CD4-positive, alpha-beta T cell treated with Interleukin-2 at 100 ng/mL for 4 hours (primary cell): ENCODE measurements at places on chromosomes 3 and 15.

DNA sequence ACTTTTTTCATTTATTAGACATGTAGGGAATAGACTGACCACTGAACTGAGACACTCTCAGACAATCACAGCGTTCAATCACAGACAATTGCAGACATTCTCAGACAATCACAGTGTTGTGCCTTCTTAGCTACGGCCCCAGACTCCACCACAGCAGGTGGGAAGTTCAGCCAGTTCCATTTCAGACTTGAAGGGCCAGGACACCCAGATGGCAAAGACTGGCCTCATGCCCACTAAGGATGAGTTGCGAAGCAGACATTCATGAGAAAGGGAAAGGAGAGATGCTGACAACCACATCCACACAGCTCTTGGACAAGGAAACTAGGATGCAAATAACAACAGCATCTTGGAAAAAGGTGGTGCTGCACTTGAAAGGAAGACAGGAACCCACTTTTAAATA lies 21.9 kb upstream of the ALDH1L1 start:
- DNase-seq: no peak

DNA sequence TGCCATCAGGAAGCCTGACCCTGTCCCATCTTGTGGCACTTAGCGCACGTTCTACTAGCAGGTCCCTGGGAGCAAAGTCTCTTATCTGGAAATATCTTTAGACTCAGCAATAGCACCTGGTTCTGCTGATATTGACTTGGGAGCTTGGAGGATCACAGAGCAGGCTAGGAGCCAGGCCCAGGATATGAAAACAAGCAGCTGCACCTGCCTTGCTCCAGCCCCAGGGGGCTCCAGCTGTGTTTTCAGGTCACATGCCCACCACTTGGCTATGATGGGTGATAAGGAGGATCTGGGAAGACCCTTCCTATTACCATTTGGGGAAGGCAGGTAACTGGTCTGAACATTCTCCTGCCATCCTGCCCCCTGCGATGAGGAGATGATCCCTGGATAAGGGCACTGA lies 87.8 kb downstream of the C3orf70 start:
- DNase-seq: no peak

DNA sequence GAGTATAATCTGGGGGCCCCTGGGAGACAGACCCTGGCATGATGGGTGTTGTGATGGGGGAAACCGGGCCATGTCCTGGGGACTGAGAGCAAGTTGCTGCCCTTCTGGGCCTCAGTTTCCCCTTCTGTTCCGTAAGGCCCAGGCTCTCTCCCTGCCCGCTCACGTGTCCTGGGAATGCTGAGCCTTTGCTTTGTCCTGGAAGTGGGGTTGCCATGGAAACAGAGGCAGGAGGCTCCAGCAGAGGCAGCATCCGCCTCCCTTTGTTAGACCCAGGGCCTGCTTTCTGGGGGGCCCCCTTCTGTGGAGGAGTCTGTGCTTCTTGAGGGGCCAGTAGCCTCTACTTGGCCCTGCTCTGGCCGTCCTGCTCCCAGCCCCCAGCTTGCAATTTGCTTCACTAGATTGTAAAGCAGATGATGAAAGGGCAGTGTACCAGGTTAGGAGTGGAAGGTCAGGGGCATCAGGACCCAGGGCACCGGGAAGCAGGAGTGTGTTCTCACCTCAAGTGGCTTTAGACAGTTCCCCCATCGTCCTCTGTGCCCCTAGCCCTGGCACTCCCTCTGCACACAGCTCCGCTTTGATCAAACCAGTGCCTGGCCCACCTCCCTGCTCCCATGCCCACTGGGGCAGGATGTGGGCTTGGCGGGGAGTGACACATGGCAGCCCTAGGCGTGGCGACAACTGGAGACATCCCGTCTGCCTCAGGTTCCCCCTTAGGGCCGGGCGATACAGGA lies 105.6 kb downstream of the FBLN2 start:
- DNase-seq: peak; percentile 45

GRCh38 chr15:57692709-57693108 lies 13.8 kb upstream of the POLR2M start:
- DNase-seq: no peak

DNA sequence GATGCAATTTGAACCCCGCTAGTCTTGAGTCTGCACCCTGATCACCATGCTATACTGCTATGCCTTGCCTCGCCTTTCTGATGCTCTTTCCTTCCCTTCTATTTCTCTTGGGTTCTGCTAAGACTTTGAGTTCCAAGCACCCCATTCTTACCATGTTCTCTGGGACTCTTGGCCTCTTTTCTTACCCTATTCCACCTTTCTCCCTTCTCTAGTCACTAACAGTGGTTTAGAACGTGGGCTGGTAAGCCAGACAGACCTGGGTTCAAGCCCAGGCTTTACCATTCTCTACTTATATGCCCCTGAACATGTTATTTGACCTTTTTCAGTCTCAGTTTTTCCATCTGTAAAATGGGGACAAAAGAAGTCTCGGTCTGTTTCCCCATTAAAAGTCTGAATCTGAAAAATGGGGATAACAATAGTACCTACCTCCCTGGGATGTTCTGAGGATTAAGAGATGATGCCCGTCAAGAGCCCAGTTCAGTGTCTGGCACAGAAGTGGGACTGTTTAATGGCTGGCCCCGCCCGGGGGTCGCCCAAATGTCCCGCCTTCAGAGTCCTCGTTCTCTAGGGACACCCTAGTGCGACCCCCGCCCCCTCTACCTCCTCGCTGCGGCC lies 376 bp downstream of the TADA3 start:
- no peak for DNase-seq

DNA sequence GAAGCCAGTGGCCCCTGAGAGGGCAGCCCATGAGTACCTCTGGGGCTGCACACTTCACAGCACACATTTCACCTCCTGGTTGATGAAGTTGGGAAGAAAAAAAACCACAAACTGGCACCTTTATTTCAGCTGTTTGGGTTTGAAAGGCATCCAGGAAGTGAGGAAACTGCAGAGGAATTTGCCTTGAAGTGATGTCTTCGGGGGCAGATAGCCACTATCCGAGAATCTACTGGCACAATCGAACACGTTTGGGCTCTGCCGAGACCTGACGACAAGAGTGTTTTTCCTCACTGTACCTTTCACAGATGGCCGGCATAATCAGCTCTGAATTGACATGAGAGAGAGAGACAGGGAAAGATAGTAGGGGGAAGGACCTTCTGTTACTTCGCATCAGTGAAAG lies 59.7 kb downstream of the LRIG1 start:
- no peak for DNase-seq

DNA sequence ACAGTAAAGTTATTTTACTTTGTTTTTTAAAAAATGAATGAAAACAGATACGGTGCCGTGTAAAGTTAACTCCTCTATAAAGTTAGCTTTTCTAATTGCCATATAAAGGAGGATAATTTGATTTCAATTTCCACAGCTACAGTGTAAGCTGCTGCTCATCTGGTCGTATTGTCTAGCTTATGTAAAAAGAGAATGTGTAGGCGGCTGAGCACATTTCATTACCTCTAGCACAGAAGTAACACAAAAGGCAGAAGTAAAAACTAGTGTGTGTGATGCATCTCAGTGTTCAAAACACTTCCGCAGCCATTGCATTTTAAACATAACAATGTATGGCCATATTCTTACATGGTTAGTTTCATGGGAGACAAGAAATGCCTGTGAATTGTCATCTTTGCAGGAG lies 105.0 kb upstream of the P2RY1 start:
- no peak for DNase-seq

DNA sequence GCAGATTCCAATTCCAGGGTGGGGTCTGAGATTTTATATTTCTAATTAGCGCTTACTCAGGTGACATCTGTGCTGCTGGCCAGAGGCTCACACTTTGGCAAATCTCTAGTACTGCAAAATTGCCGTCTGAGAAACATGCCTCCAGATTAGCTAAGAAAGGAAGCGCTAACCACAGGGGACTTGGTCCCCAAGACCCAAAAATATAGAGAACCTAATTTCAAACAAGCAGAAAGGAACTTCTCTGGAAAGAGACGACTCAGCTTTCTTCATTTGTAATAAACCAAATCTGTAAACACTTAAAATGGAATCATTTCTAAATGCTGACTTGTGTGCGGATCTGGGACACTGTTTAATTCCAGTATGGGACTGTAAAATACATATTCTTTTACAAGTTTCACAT lies 55.7 kb downstream of the B3GNT5 start:
- no peak for DNase-seq

- DNase-seq: no peak
These were observed 605.9 kb downstream of the ROBO1 start for GRCh38 chr3:79161941-79162340.

DNA sequence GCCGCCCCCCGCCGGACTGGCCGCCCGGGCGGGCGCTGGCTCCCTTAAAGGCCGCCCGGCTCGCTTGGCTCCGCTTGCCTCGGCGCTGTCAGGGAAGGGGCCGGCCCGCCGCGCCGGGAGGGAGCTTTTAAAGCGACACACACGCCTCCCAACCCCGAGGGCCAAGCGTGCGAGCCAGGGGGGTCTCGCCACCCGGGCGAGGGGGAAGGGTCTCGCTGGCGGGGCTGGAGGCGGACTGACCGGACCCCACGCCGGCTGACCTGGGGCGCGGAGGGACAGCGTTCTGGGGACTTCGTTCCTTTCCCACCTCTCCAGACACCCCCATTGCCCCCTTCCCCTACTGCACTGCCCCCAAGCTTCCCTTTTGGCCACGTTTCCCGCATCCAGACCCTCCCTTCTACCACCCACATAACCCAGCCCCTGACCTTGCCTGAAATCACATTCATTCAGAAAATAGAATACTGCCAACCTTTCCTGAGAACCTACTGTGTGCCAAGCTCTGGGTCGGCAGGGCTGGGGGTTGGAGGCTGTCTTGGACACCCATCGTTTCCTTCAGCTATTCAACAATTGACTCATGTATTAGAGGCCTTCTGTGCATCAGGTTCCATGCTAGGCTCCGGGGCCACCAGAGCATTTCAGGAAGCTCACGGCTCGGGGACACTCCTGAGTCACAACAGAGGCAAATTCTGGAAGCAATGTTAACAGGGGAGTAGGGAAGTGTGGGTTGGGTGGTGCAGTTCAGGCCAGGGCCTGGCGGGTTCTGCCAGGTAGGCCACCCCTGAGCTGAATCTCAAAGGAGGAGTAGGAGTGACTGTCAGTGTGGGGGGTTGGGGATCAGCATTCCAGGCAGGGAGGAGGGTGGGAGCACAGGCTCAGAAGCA lies at the start of gene INSYN1:
INSYN1 (minus strand) TSS at position 102 of the 881 bp plus-strand sequence. CDS start 2,221 bp downstream, outside the sequence.
- no peak for DNase-seq

- DNase-seq: no peak
These were observed 41.7 kb downstream of the UBE3A start for GRCh38 chr15:25397100-25397499.
